Right hindlimb (tissue), 1 donor: ENCODE measurements at places on chromosomes 6 and 20.

- DNase-seq = no peak
Observed at GRCh38 chr6:20575125-20575524, 40.9 kb downstream of the CDKAL1 start.

GRCh38 chr20:32626859-32627636 lies 41.9 kb upstream of the NOL4L start:
- DNase-seq = peak; percentile 69

DNA sequence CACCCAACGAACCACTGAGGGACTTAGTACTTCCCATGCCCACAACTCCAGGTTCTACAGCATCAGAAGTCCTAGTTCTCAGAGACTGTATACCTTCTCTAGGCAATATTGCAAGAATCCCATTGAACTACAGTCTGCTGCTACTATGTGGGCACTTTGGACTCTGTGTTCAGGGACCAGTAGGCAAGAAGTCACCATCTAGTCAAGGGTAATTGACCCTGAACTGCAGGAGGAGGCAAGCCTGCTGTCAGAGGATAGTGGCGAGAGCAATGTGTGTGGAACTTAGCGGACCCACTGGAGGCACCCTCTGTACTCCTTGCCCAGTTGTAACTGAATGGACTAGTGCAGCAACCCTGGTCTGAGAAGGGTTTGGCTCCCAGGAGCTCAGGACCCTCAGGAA lies 15.7 kb downstream of the HEBP2 start:
- no peak for DNase-seq

- no peak for DNase-seq
Observed at GRCh38 chr6:156660389-156660788, 116.8 kb upstream of the ARID1B start.

- no peak for DNase-seq
Observed at GRCh38 chr6:21785164-21785563, 191.6 kb downstream of the SOX4 start.

DNA sequence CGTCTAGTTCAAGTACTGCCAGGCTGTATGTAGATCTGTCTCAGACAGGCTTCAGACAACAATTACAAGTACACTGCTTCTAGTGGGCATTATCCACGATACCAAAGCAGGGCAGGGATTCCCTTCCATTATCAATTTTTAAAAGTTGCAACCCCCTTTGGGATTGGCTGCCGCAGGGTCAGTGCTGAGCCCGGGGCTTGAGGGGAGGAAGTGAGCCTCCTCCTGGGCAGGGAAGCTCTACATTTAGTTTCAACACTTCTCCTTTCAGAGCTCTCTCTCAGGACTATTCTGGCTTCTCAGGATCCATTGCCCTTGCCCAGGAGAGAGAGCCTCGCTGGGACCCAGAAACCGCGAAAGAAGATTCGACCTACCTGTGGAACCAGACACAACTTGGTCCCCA lies 1.5 kb downstream of the HTR1B start:
- DNase-seq = no peak

DNA sequence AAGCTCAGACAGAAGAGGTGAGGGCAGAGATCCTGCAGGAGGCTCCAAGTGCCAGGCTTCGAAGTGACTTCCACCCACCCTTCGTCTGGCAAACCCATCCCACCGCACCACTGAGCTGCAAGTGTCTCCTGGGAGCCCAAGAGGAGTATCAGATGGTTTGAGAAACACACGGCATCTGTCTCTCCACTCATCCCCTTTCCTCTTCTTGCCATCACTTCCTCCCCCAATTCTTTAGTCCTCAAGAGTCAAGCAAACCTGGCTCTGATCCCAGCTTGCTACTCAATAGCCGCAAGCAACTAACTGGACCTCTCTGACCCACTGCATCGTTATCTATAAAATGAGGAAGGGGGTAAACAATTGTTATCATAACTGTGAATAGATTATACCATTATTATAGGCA lies 142.1 kb downstream of the BMP7 start:
- DNase-seq = no peak

GRCh38 chr6:104639668-104640067 lies 220.1 kb downstream of the HACE1 start:
- no peak for DNase-seq

DNA sequence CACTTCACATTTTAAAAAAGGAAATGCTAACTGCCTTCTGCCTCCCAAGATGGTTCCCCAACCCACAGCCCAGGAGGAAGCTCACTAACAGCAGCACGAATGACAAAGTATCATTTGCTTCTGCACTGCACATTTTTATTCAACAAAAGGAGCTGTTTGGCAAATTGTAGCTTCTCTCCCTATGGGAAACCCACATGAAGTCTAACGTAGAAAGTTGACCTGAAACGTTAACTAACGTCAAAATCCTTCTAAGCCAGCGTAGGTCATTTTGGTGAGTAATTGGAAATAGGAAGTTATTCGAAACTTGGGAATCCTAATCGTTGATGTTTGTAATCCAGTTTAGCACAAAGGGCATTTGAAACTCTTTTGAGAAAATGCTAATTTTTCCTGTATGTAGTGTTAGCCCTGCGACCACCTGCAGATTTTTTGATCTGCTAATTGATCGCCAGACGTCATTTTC lies 2.9 kb downstream of the SALL4 start:
- DNase-seq = no peak

DNA sequence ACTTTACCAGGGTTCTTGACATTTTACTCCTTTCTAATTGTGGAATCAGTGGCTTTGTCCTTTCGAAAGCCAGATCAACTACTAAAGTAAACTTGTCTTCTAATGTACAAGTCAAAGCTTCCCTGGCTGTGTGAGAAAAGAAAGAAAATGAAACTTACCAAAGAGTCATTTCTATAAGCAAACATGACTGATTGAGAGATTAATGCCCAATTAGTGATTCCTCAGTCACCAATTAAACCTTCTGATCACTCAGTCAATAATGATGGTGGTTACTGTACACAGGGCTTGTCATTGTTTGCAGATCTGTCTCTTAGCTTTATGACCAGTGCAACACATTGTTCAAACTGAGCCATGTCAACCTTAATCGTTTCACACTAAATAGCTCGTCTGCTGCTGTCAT lies 1168.4 kb upstream of the CITED2 start:
- no peak for DNase-seq

DNA sequence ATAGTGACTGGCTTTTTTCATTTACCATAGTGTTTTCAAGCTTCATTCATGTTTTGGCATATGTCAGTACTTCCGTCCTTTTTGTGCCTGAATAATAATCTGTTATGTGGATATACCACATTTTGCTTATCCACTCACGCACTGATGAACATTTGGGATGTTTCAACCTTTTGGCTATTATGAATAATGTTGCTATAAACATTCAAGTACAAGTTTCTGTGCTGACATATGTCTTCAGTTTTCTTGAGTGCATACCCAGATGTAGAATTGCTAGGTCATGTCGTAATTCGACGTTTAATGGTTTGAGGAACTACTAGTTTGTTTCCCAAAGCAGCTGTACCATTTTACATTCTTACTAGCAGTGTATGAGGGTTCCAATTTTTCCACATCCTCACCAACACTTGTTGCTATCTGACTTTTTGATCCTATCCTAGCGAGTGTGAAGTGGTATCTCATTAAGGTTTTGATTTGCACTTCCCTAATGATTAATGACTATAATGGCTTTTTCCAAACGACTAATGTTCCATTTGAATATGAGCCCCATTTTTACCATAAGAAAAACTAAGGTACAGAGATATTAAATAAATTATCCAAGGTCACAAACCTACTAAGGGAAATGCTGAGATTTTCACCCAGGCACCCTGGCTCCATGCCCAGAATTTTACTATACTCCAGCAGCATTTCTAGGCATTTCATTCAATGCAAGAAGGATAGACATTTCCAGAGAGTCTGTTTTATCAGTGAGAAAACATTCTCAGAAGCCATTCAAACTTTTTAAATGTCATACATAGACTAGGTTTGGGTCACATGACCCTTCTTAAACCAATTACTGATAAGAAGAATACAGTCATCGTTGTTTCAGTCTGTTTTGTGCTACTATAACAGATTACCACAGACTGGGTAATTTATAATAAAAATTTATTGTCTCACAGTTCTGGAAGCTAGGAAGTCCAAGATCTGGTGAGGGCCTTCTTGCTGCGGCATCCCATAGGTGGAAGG lies 71.1 kb upstream of the RUNX2 start:
- no peak for DNase-seq

GRCh38 chr6:29509711-29510110 lies 22.0 kb upstream of the MAS1L start:
- no peak for DNase-seq

- DNase-seq = no peak
Observed at GRCh38 chr6:166655251-166655650, 28.2 kb upstream of the RPS6KA2 start.

DNA sequence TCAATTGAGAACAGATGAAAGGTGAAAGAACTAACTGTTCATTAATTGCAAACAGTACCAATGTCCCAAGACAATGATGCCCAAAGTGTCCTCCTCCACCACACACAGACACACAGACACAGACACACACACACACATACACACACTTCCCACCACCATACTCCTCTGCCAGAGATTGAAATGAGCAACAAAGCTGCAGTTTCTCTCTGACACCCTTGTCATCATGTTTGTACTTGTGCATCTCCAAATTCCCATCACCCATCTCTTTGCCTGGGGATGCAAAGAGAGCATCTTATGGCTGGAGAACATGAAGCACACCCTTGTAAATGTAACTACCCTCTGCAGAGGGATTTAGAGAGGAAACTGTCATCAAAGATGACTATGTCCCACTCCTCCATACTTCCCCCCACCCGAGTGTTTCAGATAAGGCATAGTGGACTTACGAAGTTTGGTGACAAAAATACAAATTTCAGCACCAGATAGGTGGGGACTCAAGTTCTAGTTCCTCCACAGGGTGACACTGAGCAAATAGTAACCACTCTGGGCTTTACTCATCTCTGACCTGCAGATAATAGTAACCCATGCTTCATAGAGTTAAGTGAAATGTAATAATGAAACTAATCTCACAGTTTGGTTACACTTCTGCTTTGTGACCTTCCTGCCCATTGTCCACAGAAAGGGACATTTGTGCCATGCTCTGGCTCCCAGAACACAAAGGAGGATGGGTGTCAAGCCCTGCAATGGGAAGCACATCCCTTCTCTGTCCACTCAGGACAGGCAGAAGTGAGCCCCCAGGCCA lies 8.7 kb downstream of the MAFB start:
- DNase-seq = no peak

DNA sequence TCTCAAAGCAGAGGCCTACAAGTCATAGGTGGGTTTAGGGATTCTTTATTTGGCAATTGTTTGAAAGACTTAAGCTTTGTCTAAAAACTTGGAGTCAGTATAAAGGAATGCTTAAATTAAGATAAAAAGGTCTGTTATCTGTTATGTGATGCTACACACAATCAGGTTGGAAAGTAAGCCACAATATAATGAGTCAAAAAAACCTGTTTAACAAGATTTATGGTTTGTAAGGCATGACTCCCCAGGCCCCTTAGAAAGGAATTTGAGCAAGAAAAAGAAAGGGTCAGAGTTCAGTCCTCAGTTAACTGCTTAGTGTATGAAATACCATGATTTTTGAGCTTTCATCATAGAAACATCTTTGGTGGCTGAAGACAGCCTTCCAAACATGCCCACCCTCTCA lies 66.8 kb upstream of the HMGN3 start:
- no peak for DNase-seq

- peak; percentile 63 for DNase-seq
Observed at GRCh38 chr20:17910828-17911294, 57.7 kb downstream of the SNX5 start.

DNA sequence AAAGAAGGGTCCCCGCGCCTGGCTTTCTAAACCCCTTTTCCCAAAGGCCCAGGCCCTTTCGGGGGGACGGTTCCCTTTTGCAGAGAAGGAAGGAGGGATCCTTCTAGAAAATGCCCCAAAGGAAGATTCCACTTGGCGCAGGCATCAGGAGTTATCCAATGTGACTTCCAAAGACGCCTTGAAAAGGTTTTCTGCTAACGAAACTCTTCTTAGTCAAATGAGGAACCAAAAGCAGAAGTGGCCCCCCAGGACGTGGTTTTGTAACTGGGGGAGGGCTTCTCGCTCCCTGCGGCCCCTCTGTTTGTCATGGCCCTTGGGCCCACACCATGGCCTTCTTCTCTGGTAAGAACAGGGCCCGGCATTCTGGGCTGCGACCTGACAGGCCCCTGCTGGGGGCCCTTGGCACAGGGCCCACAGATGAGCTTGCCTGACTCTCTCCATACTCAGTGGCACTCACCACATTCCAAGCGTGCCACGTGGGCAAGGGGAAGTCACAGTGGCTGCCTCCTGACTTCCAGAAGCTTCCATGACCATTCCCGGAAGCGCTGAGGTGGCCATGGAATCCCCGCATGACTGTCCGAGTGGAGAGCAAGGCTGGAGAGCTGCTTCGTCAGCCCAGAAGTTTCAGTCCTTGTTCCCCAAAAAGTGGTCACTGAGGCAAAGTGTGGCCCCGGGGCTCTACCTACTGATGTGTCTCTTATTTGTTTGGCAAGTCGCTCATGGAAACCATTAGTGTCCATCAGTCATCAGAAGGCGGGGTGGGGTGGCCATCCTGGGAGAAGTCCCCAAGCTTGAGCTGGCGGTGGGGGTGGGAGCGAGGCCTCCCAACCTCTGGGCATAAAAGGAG lies 834 bp upstream of the CTSZ start:
- no peak for DNase-seq

DNA sequence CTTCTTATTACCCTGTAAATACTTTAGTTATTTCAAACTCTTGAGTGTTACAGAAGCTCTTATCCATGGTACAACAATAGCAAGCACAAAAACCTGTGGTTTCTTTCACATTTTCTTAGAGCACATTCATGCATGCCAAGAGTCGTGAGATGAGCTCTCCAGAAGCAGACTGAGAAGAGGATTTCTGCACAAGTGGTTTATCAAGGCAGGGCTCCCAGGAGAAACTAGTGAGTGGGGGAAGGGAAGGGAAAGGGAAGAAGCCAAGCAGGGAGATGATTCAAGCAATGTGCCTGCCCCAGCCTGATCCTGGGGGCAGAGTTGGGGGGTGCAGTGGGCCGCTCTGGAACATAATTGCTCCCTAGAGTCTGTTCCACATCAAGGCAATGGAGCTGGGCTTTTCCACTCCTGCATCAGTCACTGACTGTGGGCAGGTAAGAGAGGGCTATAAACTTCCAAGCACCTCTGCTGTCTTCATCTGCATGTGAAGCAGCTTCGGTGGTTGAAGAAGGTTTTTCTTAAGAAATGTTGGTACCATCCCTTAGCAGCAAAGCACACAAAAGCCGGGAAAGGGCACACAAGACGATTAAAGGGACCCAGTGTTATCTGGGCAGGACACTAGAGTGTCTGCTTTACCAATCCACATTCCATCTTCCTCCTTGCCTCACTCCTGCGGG lies 152.1 kb downstream of the PLCB4 start:
- DNase-seq = no peak

DNA sequence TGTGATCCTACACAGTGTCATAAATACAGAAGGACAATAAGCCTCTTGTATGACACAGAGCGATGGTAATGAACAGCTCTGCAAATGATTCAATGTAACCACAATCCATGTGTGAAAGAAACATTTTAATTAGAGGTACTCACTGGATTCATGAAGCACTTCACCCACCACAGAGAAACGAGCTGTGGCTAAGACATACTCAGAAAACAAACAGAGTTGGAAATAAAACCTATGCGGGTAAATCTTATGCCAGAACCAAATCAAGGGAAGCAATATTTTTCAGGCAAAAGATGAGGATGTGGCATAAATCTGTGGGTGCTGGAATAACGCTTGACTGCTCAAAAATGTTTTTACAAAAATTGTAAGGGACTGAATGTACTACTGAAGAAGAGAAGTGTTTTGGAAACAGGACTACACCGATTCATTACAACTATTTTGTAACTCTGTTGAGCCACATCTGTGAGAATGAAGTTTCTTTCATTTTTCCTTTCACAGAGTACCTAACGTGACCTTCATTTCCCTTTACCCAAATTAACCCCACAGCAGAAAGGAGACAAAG lies 112.1 kb downstream of the WDR27 start:
- DNase-seq = no peak

GRCh38 chr20:10502098-10502526 lies 67.0 kb downstream of the SLX4IP start:
- no peak for DNase-seq
